ENCODE measurements at places on chromosomes 1 and 21.

DNA sequence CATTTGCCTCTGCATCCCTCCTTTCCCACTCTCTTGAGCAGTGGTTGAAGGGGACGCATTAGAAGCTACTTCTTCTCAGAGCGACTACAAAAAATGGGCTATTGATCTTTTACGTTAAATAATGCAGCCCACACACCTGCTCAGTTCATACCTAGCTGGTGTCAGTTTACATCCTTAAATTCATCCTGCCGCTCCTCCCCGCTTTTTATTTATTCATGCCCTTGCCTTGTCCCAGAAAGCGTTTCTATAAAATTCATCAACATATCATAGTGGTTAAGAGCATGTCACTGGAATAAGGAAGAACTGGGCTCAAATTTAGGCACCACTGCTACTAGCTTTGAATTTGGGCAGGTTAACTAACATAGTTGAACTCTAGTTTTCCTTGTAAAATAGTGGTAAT lies 66.0 kb upstream of the TINAGL1 start:
- DNase-seq: peak; percentile 16

DNA sequence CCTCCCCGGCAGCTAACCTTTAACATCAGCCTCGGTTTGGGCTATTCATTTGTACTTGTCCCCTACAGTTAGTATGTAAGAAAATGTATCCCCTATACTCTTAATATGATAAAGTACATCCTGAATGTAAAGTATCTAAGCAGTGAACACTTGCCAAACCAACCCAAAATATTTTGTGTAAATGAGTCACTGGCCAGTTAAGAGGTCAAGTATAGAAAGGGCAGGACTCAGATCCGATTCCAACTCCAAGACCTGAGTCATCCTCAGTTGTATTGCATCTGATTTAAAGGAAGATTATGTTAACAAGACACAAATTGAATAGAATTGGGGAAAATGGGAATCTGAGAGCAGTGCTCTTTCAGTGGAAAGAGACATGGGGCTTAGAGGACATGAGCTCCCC lies 84.4 kb downstream of the CD58 start:
- DNase-seq: no peak

DNA sequence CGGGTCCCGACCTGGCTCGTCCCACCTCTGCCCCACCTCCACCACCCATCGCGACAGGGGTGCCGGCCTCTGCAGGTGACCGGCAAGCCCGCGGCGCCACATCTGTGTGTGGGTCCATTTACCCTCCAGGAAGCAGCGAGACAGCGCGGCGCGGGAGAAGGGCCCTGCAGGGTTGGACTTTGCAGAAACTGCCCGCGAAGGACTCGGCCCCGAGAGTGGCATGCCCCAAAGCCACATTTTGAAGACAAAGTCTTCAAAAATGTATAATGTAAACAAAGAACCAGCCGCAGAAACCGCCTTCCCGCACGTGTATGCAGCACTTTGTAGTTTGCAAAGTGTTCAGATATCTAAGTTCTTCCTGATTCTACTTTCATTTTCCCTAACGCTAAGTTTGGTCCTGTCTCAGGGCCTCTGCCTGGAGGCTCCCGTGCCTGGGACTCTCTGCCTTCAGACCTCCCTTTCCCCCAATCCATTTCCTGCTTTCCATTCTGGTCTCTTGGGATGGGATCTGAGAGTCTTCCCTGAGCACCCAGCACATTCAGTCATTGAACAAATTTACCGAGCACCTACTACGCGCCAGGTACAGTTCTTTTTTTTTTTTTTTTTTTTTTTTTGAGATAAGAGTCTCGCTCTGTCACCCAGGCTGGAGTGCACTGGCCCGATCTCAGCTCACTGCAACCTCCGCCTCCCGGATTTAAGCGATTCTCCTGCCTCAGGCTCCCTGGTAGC lies 524 bp upstream of the TMCO4 start:
- no peak for DNase-seq

DNA sequence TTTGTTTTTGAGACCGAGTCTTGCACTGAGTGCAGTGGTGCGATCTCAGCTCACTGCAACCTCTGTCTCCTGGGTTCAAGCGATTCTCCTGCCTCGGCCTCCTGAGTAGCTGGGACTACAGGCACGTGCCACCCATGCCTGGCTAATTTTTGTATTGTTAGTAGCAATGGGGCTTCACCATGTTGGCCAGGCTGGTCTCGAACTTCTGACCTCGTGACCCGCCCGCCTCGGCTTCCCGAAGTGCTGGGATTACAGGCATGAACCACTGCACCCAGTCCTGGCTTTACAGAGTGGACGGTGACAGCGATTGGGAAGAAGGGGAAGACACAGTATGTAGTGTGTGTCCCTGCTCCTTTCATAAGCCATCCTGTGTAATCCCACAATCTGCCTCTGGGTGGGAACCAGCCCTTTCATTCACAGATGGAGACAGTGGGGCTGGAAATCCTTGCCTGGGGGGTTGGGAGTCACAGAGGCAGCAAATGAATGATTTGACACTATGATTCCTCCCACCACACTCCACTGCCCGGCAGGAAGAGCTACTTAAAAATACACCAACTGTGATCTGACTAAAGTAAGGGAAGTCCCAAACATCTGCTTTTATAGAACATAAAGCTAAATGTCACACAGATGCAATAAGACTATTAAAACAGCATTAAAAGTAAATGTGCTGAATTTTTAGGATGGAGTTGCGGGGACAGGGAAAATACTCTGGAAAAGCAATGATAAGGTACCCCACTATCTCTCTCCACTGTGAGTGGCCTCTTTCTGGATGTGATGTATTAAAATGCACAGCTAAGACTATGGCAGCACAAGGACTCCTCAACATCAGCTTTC lies 4.5 kb downstream of the PARP1 start:
- no peak for DNase-seq

DNA sequence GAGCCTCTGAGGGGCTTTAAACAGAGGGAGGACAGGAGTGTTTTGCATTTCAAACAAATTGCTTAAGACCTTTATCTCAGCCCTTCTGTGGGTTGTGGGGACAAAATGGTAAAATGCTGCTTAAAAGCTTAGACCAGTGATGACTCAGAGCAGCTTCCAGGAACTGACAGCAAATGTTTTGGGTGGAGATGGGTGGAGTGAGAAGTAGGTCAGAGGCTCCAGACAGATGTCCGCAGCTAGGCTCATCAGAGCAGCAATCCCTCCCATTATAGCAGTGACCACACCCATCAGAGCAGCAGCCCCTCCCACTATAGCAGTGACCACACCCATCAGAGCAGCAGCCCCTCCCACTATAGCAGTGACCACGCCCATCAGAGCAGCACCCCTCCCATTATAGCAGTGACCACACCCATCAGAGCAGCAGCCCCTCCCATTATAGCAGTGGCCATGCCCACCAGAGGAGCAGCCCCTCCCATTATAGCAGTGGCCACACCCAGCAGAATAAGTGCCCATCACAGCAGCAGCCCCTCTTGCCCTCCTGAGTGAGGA lies 532.2 kb downstream of the MATN1 start:
- no peak for DNase-seq

DNA sequence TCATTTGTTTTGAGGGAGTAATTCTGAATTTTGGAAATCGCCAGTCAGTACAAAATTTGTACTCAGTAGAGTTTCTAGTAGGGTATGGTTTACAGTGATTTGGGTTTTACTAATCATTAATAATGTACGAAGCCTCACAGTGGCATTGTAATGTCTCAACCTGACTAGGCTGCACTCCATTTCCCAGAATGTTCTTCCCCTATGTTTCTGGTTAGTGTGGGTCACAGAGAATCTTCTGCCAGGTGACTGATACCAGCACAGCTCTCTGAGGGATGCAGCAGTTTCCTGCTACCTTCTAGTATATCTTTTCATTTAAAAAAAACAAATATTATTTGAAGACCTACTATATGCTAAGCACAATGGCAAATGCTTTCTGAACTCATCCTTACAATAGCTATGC lies 112.9 kb downstream of the PTPN14 start:
- DNase-seq: no peak

DNA sequence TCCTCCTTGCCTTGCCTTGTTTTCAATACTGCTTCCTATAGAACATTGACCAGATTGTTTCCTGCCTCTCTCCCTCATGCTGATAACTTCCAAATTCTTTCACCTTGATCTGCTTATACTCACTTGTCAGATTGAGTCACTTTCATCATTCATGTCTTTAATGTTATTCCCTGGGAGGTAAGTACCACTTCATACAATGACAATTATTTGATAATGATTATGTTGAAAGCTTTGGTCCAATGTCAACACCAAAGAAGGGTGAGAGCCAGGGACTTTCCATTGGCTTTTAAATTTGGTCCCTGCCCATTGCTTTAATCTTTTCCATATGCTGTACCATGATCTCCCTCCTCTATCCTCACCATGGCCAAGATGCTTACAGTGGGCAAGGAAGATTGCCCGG lies 137.4 kb downstream of the SYT2 start:
- DNase-seq: no peak

DNA sequence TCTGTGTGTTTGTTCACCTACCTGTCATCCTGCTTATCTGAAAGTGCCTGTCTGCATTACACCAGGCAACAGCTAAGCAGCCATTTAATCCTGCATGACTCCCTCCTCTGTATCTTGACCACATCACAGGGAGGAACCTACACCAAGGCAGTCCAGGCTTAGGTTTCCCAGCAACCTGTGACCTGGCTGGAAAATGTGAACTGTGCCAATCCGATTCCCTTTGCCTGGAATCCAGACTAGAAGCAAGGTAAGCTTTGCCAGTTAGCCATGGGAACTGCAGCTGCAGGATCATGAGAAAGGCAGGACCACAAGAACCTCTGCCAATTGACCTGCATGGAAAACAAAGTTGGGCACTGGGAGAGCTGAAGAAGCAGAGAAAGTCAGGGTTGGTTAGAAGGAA lies 6.3 kb upstream of the ATP1B1 start:
- DNase-seq: no peak

- no peak for DNase-seq
Measured at GRCh38 chr1:64663668-64664067, 81.2 kb upstream of the RAVER2 start.
